ENCODE measurements at places on chromosomes 16 and 17.

DNA sequence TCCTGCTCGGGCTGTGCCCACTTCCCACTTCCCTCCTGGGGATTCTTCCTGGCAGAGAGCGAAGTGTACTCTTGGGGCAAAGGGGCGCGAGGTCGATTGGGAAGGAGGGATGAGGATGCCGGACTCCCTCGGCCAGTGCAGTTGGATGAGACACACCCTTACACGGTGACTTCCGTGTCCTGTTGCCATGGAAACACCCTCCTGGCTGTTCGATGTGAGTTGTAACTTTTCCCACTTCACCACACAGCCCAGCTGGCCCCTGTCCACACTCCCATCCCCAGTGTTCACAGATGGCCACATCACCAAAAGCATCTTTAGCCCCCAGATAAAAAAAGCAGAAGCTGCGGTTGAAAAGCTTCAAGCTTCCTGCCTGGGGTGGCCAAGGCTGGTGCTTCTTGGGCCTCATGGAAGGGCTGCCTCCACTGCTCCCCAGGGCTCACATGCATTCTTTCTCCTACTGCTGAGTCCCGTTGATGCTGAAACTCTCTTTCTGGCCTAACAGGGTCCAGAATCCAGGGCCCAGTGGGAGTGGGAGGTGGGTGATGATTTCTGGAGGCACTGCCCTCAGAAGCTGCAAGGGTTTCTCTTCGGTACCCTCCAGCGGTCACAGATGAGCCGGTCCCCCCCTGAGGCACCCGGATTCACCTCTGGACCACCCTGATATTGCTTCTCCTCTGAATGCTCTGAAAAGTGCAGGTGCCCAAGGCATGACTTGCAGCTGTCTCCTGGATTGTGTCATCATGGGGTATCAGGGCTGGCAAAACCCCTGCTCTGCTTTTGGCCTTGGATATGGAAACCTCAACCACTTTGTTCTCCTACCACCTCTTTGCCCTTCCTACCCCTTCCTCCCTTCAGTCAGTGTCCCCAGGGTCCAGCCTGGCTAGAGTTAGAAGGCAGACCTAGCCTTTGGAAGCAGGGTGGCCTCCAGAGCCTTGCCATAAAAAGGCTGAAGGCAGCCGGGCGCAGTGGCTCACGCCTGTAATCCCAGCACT, 2.2 kb upstream of the TRAF4 start:
- no peak for DNase-seq

DNA sequence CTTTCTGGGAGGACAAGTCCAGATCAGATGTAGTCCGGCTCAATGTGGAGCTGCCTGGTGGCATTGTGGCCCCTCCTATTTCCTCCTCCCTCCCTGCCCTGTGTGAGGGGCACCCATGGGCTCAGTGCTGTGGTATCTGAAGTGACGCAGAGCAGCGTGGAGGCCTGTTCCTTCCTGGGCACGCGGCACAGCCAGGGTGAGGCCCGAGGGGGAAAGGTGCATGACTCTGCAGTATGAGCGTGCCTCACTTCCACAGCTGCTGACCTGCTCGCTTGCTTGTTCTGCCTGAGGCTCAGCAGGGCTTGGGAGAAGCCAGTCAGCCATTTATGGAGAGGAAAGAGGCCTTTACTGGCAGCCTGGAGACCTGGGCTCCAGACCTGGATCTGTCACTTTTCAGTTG, 11.7 kb downstream of the TMEM238L start:
- DNase-seq, result no peak

GRCh38 chr16:64736857-64737256, 385.0 kb downstream of the CDH11 start:
- DNase-seq, result no peak

DNA sequence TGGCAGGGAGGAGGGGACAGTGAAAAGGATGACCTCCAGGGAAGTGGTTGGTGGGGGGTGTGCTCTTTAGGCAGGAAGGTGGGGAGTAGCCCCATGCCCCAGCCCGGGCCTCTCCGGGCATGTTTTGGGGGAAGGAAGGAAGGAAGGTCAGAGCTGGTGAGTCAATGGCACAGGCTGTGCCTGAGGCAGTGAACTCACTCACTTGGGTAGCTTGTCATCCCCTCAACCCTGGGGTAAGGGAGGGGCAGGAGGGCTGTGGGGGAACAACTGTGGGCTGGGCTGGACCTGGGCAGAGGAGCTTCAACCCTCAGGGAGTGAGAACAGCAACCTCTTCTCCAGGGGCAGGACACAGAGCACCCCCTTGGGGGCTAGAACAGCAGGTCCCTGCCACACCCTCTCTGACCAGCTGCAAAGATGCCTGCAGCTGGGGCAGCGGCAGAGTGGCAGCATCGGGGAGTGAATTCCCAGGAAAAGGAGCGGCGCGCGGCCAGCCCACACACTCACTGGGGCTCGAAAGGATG, 6.3 kb downstream of the CSF3 start:
- no peak for DNase-seq

- peak; percentile 44 for DNase-seq
Observed at GRCh38 chr17:7177191-7177953, 1.8 kb downstream of the ASGR1 start.

DNA sequence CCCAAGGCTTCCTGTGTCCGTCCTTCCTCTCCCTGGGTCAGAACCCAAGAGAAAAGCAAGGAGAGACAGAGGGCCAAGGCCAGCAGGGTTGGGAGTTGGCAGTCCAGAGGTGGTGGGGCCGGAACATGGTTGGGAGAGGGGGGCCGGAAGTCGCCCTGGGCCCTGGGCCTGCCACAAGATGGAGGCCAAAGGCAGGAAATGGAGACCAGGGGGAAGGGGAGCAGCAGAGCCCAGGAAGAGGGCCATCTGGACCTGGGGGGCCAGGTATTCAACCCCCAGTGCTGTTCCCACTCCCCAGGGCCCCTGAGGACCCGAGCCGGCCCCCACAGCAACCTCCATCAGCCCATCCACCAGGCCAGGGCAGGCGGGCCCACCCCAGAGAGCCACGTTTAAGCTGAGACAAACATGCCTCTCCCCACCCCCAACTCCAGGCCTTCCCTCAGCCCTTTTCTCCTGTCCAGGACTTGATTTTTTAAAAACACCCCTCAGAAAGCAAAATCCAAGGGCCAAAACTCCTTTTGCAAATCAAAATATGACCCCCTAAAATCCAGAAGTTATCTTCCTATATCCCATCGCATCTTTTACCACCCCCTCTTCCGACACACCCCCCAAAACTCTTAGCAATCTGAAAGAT, 4.4 kb upstream of the BCL6B start:
- no peak for DNase-seq

- no peak for DNase-seq
Observed at GRCh38 chr17:47009759-47010594, 30.9 kb upstream of the RPRML start.

DNA sequence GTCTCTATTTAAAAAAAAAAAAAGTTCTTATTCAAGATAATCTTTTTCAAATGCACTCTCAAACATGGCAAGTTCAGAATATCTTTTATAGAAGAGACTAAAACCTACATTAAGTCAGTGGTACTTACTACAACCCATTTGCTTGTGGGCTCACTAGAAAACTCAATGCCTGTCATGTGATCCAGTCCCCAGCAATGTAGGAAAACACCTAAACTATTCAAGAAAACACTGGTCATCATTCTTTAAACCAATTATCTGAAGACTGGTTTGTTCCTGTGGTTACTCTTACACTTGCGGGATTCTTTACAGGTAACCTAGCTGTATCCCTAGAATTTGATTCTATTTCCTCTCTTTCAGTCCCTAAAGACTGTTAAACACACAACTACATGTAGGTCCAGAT, 19.6 kb downstream of the MED13 start:
- DNase-seq, result no peak

GRCh38 chr16:20349615-20350014, 2.9 kb downstream of the UMOD start:
- no peak for DNase-seq

GRCh38 chr16:24844101-24845030, 1.4 kb upstream of the SLC5A11 start:
- DNase-seq, result no peak

- DNase-seq, result no peak
Observed at GRCh38 chr17:36494674-36495073, 8.2 kb downstream of the ZNHIT3 start.

- DNase-seq, result peak; percentile 26
Observed at GRCh38 chr17:82985973-82986372, 93.4 kb upstream of the METRNL start.

- no peak for DNase-seq
Observed at GRCh38 chr16:8798174-8798527, 512 bp downstream of the PMM2 start.

DNA sequence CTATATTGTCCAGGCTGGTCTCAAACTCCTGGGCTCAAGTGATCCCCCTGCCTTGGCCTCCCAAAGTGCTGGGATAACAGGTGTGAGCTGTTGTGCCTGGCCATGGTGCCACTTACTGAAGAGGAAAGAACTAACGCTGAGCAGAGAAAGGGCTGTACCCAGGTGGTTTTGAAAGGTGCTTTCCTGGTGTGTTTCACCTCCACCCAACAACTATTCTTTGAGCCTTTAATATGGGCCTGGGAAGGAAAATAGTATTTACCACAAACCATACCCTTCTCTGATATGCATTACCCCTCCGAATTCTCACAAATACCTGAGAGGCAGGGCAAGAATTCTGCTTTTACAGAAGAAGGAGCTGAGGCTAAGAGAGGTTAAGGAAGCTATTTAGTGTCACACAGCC, 24.8 kb downstream of the KPNA2 start:
- DNase-seq, result no peak

DNA sequence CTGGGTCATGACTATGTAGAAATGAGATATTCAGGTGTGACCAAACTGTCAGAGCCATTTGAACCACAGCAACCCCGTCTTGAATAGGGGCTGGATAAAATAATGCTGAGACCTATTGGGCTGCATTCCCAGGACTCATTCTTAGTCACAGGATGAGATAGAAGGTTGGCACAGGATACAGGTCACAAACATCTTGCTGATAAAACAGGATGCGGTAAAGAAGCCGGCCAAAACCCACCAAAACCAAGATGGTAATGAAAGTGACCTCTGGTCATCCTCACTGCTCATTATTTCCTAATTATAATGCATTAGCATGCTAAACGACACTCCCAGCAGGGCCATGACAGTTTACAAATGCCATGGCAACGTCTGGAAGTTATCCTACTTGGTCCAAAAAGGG, 545.5 kb downstream of the TMEM114 start:
- DNase-seq, result no peak

- DNase-seq, result no peak
Observed at GRCh38 chr16:2884041-2884451, 1.0 kb downstream of the FLYWCH2 start.

GRCh38 chr16:89308391-89309333, 91.2 kb downstream of the ZNF778 start:
- no peak for DNase-seq

- peak; percentile 59 for DNase-seq
Observed at GRCh38 chr16:1379304-1380076, 27.8 kb downstream of the GNPTG start.

DNA sequence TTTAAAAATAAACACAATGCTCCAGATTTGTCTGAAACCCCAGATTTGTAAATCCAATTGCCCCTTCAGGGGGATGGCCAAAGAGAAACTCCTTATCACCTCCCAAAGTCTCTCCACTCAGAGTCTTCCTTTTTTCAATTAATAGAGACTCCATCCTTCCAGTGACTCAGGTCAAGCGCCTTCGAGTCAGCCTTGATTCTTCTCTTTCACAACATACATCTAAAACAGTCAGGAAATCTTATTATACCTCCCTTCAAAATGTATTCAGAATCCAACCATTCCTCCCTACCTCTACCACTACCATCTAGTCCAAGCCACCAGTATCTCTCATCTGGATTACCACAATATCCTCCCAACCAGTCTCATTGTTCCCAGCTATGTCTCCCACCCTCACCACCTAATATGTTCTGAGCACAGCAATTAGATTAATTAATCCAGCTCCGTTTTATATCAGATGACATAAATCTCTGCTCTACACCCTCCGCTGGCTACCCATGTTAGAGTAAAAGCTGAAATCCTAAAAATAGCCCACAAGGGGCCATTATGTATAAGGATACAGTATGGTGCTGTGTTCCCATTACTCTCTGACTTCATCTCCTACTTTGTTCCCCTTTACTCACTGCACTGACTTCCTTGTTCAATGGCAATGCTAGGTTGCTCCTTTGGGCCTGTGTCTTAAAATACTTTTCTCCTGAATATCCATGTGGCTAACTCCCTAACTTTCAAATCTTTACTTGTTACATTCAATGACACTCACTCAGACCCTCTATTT, 11.8 kb downstream of the SIAH1 start:
- no peak for DNase-seq

GRCh38 chr16:48790151-48790550, 180.2 kb upstream of the N4BP1 start:
- no peak for DNase-seq

DNA sequence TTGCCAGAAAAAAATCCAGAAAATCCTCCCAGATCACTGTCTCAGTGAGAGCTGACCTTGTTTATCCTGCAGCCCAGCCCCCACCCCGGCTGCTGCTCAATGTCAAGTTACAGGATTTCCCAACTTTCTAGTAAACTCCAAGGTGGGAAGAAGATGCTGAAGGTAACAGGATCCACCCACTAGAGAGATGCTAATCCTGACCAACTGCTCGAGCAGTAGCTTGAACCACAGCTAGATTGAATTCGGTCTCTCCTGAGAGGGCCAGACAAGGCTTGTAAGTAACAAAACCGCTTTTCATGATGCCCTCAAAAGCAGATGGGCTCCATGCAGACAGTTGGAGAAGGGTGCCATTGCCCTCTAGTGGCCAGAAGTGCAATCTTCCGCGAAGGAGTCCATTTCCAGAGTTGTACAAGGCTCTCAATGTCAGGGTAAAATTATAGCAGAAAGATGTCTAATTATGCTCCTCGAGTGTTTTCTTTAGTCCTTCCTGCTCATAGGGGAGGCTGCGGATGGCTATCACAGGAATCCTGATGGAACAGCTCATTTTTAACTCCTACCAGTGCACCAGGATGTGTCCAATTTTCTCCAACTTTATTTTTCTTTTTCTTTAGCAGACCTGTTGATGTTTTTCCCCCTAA, 3.9 kb downstream of the CDH11 start:
- peak; percentile 10 for DNase-seq

DNA sequence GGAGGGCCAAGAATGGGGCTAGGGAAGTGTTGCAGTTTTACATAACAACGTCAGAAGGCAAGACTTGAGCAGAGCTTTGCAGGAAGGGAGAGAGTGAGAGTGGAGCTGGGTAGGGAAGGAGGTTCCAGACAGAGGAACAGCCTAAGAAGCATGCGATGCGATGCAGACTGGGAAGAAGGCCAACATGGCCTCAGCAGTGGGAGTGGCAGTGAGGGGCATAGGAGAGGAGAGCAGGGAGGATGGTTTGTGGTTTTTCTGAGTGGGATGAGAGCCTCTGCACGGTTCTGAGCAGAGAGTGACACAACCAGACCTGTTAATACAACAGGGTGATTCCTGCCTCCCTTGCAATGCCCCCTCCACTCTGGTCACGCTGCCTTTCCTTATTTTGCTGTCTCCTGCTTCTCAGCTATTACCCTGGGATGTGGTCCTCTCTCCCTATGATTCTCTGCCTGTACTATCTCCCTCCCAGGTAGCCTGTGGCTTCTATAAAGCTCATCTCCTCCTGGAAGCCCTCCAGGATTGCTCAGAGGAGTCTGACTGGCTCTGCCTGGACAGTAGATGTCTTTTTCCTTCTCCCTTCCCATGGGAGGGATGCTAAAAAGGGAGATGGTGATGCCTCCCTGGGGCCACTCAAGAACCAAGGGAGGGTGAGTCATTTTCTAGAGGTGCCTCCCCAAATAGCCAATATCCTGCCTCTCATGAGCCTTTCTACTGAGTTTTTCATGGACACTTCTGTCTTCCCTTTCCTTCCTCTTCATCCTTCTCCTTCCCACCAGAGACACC, 38.7 kb upstream of the NGFR start:
- DNase-seq, result no peak
